ENCODE measurements at places on chromosomes 6 and 20. TPM values are rescaled to one million over a fixed set of nuclear protein-coding genes. Genes with fewer than 3 reads are reported as not detected.
A peak's percentile ranks its signal among the peaks of the same experiment; 100 is the strongest.

- no peak for DNase-seq
Measured at GRCh38 chr6:11685481-11686093, 93.0 kb downstream of the ADTRP start.

DNA sequence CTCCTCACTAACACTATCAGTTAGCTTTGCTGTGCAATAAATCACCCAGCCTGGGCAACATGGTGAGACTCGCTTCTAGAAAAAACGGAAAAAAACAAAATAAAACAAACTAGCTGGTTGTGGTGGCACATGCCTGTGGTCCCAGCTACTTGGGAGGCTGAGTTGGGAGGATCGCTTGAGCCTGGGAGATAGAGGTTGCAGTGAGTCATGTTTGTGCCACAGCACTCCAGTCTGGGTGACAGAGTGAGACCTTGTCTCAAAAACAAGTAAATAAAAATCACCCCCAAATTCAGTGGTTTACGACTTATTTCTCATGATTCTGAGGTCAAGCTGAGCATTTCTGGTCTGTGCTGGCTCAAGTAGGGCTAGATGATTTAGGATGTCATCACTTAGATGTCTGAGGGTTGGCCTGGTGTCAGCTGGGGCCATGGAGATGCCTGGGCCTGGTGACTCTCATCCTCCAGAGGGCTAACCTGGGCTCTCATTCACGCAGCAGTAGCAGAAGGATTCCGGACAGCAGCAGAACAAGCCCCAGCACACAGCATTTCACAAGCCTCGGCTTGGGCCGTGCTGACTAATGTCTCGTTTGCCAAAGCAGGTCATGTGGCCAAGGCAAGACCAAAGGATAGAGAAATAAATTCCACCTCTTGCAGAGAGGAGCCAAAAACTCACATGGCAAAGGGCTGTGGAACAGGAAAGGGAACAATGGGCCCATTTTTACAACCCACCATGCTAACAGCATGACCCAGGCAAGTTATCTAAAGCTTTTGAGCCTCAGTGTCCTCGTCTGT is 32.5 kb downstream of the MGME1 start:
- peak; percentile 55 for DNase-seq

DNA sequence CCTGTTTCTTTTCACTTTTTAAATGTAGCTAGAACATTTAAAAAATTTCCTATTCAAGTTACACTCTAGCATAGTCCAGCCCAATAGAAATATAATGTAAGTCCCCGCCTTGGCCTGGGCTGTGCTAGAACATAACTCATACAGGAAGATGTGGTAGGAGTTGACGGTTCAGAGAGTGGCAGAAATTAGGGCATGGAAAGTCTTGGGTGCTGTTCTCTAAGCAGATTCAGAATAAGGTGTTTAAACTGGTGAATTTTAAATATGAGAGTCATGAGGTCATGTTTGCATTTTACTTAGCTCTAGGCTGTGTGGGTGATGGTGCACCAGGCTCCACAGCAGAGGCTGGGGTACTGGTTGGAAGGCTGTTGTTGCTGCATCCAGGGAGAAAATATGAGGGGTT is 256.5 kb downstream of the FARS2 start:
- DNase-seq: no peak

Gene CSTF1
- 28.9 TPM for total RNA-seq

DNA sequence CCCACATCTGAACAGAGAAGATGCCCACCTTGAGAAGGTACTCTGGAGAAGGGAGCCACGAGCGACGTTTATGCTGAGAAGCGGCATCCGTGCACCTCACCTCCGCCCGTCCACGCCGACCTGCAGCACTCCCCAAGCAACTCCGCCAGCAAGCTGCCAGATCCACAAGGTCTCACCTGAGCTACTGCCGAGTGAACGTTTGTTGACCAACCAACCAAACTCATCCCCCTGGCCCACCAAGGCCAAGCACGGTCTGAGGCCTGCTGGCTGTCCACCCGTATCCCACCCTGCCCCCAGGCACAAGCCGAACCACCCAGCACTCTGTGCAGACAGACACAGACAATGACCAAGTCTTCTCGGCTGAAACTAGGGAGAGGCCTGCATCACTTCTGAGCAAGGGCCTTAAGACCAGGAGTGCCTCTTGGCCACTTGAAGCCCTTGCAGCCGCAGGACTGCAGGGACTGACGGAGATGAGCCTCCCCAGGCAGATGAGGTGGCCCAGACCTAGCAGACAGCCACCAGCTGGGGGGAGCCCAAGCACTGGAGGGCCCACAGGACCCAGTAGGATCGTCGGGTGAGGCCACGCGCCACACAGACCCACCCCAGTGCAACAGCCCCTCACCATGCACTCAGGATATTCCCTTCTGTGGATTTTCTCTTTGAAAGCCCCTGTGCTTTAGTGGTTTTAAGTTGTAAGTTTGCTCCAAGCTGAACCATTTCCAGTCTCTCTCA is 12.1 kb downstream of the TAF4 start:
- peak; percentile 32 for DNase-seq
